ENCODE measurements at places on chromosomes 11 and 22. TPM values are rescaled to one million over a fixed set of nuclear protein-coding genes. Genes with fewer than 3 reads are reported as not detected.

The ATP5MG gene
- total RNA-seq, result 224 TPM

DNA sequence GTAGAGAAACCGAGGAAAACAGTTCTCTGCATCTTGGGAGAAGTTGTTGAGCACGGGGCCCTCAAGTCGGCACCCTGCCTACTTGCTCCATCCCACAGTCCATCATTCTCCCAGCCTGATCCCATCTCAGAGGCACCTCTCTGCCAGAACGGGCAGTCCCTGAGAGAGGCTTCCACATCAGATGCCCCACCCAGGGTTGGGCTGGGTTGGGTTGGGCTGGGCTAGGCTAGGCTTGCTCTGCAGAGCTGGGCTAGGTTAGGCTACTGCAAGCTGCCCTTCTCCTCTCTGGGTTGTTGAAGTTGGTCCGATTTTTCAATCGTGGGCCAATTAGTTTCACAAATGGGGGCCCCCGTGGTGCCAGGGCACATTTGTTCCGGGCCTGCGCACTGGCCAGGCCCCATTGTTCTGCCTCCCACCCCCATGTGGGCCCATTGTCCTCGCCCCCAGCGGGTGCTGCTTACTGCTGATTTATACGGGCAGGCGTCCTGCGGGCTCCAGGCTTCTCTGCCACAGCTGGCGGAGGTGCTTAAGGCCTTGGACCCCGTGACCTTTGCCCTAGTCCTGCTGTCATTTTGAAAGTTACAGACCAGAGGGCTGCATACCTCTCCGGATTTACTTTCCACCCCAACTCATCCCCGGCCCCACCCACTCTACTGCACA lies 63.7 kb upstream of the NNMT start:
- no peak overlapping the region for H3K27ac ChIP-seq
- H3K4me3 ChIP-seq, result no peak overlapping the region
- H3K36me3 ChIP-seq, result no peaks in the 10 kb centered on the region
- no peak for DNase-seq
- H3K27me3 ChIP-seq, result peaks cover 35% of the 10 kb centered on the region

DNA sequence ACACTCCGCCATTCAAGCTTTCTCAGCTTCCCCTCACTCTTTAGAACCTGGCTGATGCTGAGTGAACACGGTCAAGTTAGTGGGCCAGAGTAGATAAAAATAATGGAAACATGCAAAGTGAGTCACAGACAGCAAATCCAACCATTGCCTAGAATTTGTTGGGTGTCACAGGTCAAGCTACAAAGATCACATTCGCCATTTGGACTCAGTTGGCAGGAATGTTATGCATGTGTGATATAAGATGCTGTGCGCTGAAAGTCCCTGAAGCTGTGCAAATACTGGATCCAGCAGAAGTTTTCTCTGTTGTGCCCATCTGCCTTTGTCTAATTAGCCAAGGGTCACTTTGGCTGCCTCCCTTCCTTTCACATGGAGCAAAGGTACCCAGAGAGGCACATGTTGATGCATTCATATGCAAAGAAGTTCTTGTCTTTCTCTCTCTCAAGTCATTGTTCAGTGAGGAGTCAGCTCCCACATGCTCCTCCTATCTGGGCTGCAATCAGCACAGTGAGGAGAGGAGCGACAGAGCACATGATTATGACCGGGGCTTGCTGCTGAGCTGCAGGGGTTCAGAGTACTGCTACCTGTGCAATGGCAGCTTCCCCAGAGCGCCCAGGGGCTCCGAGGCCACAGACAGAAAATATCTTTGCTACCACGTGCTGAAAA lies 39.7 kb downstream of the FLI1 start:
- DNase-seq, result no peak
- H3K27me3 ChIP-seq, result no peaks in the 10 kb centered on the region
- peaks cover 14% of the 10 kb centered on the region for H3K36me3 ChIP-seq
- H3K27ac ChIP-seq, result peak overlapping the region; percentile 89
- peak overlapping the region; percentile 72 for H3K4me3 ChIP-seq

The EIF4G2 gene
- 586 TPM for total RNA-seq

The P2RX6 gene
- total RNA-seq, result 1.9 TPM

The MLC1 gene
- total RNA-seq, result 4.9 TPM

The HORMAD2 gene
- total RNA-seq, result 0.14 TPM

- DNase-seq, result no peak
- H3K4me1 ChIP-seq, result peaks cover 7% of the 10 kb centered on the region
- peaks cover 11% of the 10 kb centered on the region for H3K27me3 ChIP-seq
- H3K36me3 ChIP-seq, result no peaks in the 10 kb centered on the region
Measured at GRCh38 chr11:70420496-70420895, 22.2 kb downstream of the CTTN start.

GRCh38 chr11:7905961-7906429 lies 25.1 kb downstream of the OR10A6 start:
- no peak overlapping the region for H3K27ac ChIP-seq
- DNase-seq, result no peak
- no peaks in the 10 kb centered on the region for H3K36me3 ChIP-seq
- H3K4me3 ChIP-seq, result no peak overlapping the region
- peaks cover 2% of the 10 kb centered on the region for H3K4me1 ChIP-seq

The TIMP3 gene
- 0.37 TPM for total RNA-seq

GRCh38 chr11:66042996-66043906 lies 5.7 kb downstream of the GAL3ST3 start:
- no peak overlapping the region for H3K4me3 ChIP-seq
- peaks cover 22% of the 10 kb centered on the region for H3K27me3 ChIP-seq
- no peaks in the 10 kb centered on the region for H3K36me3 ChIP-seq
- no peak for DNase-seq
- no peak overlapping the region for H3K27ac ChIP-seq

GRCh38 chr11:119359365-119360214 lies 13.1 kb upstream of the MFRP start:
- H3K27ac ChIP-seq, result no peak overlapping the region
- peaks cover 14% of the 10 kb centered on the region for H3K4me1 ChIP-seq
- H3K36me3 ChIP-seq, result no peaks in the 10 kb centered on the region
- no peak for DNase-seq
- no peak overlapping the region for H3K4me3 ChIP-seq

DNA sequence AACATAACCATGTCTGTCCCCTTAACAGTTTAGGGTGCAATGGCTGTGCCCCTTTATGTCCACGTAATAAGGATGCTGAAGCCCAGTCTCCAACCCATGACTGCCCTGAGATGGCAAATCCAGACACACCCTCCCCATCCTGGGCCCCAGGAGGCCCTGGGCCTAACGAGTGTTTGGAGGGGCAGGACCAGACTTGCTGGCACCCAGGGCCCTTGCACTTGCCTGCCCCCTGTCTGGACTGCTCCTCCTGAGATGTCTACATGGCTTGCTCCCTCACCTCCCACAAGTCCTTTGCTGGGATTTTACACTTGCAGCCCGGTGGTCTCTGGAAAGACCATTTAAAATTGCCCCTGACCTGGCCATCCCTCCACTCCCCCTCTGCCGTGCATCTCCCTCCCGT lies 132.2 kb upstream of the NECTIN1 start:
- peaks cover 17% of the 10 kb centered on the region for H3K27me3 ChIP-seq
- no peaks in the 10 kb centered on the region for H3K4me1 ChIP-seq
- no peaks in the 10 kb centered on the region for H3K36me3 ChIP-seq
- H3K4me3 ChIP-seq, result no peak overlapping the region
- no peak for DNase-seq

- no peak overlapping the region for H3K4me3 ChIP-seq
- no peak for DNase-seq
- peaks cover 4% of the 10 kb centered on the region for H3K4me1 ChIP-seq
- H3K27me3 ChIP-seq, result no peaks in the 10 kb centered on the region
- H3K27ac ChIP-seq, result no peak overlapping the region
Measured at GRCh38 chr11:128852327-128853023, 14.6 kb downstream of the KCNJ1 start.

DNA sequence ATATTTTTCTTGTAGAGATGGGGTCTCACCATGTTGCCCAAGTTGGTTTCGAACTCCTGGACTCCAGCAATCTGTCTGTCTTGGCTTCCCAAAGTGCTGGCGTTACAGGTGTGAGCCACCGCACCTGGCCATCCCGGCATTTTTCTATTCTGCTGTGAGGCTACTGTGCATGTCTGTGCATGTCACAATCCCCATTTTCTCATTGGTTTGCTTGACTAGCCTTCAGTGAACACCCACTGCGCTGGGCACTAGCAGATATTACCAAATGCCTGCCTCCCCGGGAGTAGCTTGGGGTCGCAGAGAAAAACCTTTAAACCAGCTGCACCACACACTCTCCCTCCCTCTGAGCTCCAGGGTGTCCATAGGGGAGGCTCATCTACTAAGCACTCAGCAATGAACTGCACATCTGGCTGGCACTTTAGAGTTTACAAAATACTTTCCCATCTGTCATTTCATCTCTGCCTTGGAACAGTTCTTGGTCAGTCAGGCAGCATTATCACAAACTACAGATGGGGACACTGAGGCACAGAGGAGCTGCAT lies 4.9 kb downstream of the CSNK1E start:
- H3K4me1 ChIP-seq, result peaks cover 37% of the 10 kb centered on the region
- H3K4me3 ChIP-seq, result no peak overlapping the region
- H3K27me3 ChIP-seq, result no peaks in the 10 kb centered on the region

The MYOD1 gene
- not detected for total RNA-seq

DNA sequence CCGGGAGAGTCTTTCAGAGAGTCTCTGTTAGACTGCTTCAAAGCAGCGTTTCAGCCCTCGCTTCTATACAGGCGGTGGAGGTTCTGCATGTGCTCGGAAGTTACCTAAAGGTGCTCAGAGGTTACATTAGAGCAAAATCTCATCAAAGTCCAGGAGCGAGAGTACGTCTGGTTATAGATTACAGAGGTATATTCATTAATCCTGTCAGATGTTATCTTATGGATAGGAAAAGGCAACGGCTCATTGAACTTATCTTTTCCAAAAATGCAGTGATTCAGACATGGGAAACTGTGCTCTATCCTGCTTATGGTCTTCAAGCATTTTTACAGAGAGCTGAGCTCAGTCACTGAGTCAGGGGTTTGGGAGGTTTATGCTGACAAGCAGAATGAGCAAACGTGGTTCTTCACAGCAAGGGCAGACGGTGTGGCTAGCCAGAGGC lies 9.1 kb upstream of the ZBED5 start:
- peaks cover 13% of the 10 kb centered on the region for H3K36me3 ChIP-seq
- H3K4me1 ChIP-seq, result peaks cover 9% of the 10 kb centered on the region
- no peak for DNase-seq
- H3K27ac ChIP-seq, result no peak overlapping the region
- no peak overlapping the region for H3K4me3 ChIP-seq
- no peaks in the 10 kb centered on the region for H3K27me3 ChIP-seq

DNA sequence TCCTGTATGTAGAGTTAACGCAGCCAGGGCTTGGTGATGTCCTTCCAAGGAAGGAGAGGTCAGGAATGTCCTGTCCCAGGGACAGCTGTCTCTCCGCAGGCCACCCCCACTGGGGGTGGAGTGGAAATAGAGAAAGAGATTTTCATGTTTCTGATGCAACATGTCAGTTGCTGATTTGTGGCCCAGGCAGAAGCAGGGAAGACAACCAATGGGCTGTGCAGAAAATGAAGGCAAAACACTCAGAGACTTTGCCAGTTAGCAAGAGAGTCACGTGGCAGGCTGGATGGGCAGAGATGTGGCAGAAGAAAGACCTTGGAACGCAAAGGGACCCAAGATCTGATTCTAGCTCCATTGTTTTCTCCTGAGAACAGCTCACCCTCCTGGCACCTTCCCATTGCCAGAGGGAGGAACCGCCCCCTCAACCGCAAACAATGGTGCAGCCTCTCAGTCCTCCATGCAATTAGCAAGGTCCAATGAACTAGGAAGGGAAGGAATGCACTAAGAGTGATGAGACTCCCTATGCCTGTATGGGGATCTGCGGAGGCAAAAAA lies 71.0 kb downstream of the SYN3 start:
- H3K27ac ChIP-seq, result no peak overlapping the region
- no peak for DNase-seq
- no peak overlapping the region for H3K4me3 ChIP-seq
- no peaks in the 10 kb centered on the region for H3K36me3 ChIP-seq

DNA sequence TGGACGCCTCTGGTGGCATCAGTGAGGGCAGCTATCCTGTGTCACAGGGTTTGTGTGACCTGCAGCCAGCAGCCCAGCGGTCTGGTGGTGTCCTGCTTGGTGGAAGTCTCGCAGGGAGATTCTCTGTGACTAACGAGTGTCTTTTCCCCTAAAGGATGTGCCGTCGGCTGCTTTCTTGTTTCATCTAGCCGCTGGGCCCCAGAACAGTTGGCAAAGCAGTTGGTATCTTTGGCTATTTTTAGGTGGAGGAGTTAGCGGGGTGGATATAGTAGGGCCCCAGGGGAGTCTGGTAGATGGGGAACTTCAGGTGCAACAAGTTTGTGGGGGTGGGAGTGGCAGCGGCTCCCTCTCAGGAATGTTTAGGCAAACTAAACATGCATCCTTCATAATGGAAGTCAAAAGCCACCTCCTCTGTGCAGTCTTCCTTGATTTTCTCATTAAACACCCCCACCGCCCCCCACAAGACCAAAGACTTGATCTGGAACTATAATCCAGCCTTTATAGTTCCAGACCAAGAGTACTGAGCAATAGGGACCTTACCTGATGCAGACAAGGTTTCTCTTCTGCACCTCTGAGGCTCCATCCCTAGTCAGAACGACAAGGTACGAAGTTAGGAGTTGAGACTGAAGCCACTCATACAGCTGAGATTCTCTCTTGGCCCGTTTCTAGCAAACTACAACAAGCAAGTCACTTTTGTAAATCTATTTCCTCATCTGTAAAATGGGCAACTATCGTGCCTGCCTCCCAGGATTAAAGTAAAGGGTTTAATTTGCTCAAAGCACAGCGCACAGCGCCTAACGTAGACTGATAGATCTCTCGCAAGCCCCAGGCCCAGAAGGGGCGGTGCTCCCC lies 1.1 kb upstream of the PELI3 start:
- peak overlapping the region; percentile 86 for H3K4me3 ChIP-seq
- peaks cover 3% of the 10 kb centered on the region for H3K27me3 ChIP-seq
- peaks cover 31% of the 10 kb centered on the region for H3K4me1 ChIP-seq
- no peak for DNase-seq

GRCh38 chr11:126886636-126887035 lies 113.9 kb downstream of the KIRREL3 start:
- no peaks in the 10 kb centered on the region for H3K36me3 ChIP-seq
- no peaks in the 10 kb centered on the region for H3K4me1 ChIP-seq
- H3K27ac ChIP-seq, result no peak overlapping the region
- DNase-seq, result no peak
- no peaks in the 10 kb centered on the region for H3K27me3 ChIP-seq

DNA sequence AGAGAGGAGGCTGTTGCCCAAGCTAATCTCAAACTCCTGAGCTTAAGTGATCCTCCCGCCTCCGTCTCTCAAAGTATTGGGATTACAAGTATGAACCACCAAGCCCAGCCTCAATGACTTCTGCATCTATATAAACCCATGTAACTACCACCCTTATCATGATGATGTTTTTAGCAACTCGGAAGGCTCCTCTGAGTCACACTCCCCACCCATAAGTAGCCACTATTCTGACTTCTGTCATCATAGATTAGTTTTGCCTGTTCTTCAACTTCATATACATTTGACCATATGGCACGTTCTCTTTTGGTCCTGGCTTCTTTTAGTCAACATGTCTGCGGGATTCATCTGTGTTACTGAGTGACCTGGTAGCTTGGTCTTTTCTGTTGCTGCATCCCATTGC lies 6.4 kb upstream of the FOSL1 start:
- H3K4me1 ChIP-seq, result peaks cover 12% of the 10 kb centered on the region
- H3K4me3 ChIP-seq, result no peak overlapping the region
- H3K36me3 ChIP-seq, result no peaks in the 10 kb centered on the region
- H3K27me3 ChIP-seq, result peaks cover 13% of the 10 kb centered on the region
